Stimulated activated CD4-positive, alpha-beta T cell treated with anti-CD3 and anti-CD28 coated beads, TNF-alpha, amount 100 ng/mL, for 1 hour (primary cell): ENCODE measurements at places on chromosomes 3 and 15.

- DNase-seq: no peak
Measured at GRCh38 chr3:67357610-67358458, 296.6 kb downstream of the SUCLG2 start.

- DNase-seq: no peak
Measured at GRCh38 chr3:189702066-189702646, 71.0 kb downstream of the TP63 start.

- no peak for DNase-seq
Measured at GRCh38 chr3:138439646-138440045, 5.2 kb downstream of the ESYT3 start.

- no peak for DNase-seq
Measured at GRCh38 chr3:37227870-37228549, 53.6 kb upstream of the LRRFIP2 start.

DNA sequence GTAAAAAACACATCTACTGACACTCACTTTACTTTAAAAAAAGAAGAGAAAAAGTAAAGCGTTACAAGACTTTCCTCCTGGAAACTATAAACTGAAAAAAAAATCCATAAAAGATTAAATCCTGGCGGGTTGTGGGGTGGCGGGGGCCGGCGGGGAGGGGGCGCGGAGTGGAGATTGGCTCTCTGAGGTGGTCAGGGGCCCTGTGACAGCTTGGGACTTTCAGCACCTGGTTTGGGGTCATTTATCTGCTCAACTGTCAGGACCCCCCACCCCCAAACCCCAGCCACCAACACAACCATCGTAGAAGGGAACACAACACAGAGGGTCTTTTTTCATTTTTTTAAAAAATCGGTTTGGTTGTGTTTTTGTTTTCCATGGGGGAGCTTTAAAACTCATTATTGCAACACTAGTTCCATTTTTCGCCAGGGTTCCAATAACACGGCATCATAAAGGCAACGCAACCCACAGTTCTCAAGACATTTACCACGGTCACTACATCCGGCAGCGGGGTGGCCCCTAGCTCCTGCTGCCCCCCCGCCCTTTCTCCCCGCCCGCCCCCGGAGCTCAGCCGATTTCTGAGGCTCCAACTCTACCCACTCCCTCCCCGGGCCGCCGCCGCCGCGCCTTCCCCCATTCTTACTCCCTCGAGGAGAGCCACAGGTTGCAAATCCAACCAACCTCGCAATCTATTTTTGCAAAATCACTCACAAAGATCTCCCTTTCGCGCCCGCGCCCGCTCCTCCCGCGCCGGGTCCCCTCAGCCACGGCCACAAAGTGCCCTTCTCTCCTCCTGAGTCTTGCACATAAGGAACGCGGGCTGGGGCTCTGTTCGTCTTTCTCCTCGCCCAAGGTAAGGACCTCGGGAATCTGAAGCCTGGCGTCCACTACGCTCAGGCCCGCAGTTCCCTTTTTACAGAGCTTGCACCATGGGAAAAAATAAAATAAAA is 1.8 kb downstream of the BCL6 start:
- DNase-seq: no peak

DNA sequence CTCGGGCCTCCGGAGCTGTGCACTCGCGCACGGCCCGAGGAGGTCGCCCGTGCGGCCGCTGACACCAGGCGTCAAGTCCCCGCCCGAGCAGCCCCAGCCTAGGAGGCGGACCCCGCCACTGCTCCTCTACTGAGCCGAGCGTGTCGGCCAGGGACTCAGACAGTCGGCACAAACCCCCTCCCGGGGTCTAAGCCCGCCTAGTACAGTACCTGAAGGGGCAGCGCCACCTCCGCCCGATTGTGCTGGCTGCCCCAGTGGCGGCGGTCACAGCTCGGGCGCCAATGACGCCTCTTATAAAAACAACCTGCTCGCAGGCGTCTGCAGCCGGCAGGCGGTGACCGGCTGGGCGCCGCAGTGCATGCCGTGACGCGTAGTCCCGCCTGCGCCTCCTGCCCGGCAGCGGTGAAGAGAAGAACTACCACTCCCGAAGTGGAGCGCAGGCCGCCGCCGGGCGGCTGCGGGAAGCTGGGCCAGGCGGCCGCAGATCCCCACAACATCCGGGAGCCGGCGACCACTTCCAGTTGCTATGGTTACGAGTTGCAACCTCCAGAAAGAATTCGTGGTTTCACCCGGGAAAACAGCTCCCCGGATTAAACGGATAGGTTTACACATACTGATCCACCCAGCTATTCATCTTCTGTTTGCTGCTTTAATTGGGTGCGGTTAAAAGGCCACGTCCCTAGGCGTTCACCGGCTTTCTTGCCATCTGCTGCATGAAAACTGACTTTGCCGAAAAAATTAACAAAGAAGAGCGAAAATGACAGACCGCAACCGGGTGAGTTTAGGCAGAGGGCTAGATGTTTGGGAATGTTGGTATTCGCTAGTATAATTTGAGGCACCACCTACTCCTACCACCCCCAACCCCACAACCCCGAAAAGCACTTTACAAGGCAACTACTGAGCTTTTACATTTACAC is at the start of the genes CCPG1 and PIERCE2:
Gene CCPG1 (minus strand): TSS at position 348 of the 917 bp plus-strand sequence. CDS start 18,935 bp downstream, outside the sequence.
Gene PIERCE2 (plus strand): TSS at position 484 of the 917 bp plus-strand sequence. CDS start 274 bp downstream, at position 758.
- peak; percentile 74 for DNase-seq

DNA sequence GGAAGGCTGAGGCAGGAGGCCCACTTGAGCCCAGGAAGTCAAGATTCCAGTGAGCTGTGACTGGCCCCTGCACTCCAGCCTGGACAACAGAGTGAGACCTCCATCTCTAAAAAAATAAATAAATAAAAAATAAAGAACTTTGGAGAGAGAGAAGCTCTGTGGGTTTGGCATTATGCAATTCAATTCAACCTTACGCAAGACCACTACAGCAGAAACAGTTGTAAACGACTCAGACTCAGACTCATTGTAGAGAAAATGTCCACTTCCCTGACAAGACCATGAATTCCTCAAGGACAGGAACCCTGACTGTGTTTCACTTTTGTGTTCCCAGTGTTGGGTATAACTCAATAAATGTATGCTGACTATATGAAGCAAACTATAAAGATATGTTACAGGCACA is 90.3 kb upstream of the C3orf80 start:
- no peak for DNase-seq

GRCh38 chr3:63679186-63679585 is 26.7 kb downstream of the SNTN start:
- no peak for DNase-seq

DNA sequence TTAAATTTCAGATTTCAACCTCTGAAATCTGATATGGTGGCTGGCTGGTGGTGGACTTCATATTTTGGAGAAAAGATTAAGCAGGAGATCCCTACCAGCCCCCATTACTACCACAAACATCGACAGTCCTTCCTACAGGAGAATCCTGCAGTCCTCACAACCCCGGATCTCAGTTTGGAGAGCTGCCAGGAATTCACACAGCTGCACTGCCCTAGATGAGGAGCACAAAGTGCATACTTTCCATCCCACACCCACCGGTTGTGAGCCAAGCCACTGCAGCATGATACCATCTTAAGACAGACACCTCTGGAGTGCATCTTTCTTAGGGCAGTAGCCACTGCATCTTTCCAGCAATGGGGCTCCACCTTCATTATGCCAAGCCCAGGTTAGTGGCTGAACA is 185.5 kb upstream of the GPR149 start:
- no peak for DNase-seq

DNA sequence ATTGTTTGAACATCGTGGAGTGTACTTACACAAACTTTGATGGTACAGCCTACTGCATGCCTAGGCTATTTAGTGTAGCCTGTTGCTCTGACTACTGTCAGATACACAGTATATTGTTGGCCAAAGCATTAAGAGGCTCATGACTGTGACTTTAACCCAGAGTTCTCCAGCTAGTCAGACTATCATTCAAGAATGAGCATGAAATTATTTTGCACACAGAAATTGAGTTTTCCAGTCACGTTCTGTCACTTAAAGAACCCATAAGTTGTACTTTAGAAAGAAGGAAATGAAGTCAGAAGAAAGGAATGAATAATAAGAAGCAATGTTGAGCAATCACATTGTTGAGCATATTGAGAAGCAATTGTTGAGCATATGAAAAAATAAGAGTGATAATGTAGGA is 37.6 kb upstream of the SLC22A13 start:
- DNase-seq: no peak

- DNase-seq: no peak
Measured at GRCh38 chr3:110804856-110805255, 266.8 kb upstream of the NECTIN3 start.
